ENCODE measurements at places on chromosomes 1 and 21.

- no peak for DNase-seq
Measured at GRCh38 chr1:40739455-40740008, 44.1 kb upstream of the KCNQ4 start.

- DNase-seq = peak; percentile 98
Measured at GRCh38 chr1:1013105-1013921, at the start of gene ISG15. Gene ISG15 (plus strand): TSS chr1:1013497. CDS start chr1:1013574, 77 bp downstream.

DNA sequence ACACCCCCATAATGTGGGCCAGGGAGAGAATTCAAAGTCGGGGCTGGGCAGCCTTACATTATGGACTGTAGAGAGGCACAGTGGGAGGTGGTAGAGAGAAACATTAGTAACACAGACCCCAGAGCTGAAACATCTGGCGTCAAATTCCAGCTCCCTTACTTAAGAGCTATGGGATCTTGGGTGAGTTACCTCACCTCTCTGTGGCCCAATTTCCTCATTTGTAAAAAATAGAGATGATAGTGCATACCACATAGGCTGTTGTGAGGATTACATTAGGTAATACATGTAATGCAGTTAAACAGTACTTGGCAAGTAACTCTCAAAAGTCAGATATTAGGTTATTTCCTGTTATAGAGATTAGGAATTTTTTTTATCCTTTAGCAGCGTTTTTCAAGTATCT, 160.5 kb upstream of the KIAA0040 start:
- DNase-seq = no peak

- peak; percentile 89 for DNase-seq
Measured at GRCh38 chr1:81799939-81800694, 617 bp upstream of the ADGRL2 start.

- no peak for DNase-seq
Measured at GRCh38 chr1:60458111-60458510, 384.5 kb upstream of the C1orf87 start.

- DNase-seq = peak; percentile 93
Measured at GRCh38 chr1:156623946-156624813, 5.0 kb downstream of the HAPLN2 start.

DNA sequence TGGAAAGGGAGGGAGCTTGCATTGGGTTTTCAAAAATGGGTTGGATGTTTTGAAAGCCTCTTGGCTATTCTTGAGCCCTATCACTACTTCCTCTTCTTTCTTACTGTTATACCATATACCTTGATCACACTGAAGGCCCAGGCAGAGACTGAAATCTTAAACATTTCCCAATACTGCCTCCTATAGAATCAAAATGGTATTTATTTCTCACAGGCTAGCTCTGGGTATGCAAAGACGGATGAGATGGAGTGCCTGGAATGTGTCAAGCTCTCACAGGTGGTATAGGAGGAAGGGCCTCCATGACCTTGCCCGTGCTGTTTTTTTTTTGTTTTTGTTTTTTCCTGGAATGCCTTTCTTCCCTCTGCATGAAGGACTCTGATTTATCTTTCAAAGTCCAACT, 268.4 kb upstream of the USP24 start:
- no peak for DNase-seq

GRCh38 chr1:51302746-51303145, 27.6 kb downstream of the TTC39A start:
- DNase-seq = no peak

DNA sequence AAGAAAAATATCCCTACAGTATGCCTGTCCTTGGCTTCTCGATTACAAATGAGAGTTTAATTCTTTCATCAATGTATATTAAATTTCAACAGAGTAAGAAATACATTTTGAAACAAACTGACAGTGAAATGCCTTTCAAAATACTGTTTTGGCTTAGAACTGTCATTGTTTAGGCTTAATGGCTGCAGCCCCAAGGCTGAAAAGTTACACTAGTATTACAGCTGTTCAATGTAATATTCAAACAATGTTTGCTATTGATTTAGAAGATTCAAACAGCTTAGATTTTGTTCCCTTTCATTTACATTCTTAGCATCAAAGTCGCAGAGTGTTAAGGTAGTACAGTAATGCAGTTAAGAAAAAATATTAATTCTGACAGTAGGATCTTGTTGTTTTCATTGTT, 882.9 kb upstream of the ADGRL2 start:
- DNase-seq = no peak

GRCh38 chr1:18876210-18876609, 16.8 kb upstream of the TAS1R2 start:
- DNase-seq = peak; percentile 84

DNA sequence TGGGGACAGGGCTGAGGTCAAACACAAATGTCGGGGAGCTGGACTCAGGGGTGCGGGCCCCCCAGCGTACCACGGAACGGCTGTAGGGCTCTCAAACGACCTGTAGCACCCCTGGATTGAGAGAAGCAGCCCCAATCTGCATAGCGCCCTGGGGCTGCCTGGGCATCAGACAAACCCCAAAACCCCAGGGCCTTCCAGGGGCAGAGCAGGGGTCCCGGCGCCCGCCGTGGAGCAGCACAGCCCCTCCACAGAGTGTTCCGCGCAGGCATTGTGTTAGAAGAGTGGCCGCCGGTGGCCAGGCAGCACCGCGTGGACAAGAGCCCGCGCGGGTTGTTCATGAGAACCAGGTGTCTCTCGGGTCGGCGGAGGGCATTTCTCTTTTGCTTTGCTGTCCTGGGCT, 64.2 kb upstream of the ARHGEF16 start:
- DNase-seq = no peak

GRCh38 chr1:158179301-158180041, 1.2 kb upstream of the CD1D start:
- peak; percentile 59 for DNase-seq

DNA sequence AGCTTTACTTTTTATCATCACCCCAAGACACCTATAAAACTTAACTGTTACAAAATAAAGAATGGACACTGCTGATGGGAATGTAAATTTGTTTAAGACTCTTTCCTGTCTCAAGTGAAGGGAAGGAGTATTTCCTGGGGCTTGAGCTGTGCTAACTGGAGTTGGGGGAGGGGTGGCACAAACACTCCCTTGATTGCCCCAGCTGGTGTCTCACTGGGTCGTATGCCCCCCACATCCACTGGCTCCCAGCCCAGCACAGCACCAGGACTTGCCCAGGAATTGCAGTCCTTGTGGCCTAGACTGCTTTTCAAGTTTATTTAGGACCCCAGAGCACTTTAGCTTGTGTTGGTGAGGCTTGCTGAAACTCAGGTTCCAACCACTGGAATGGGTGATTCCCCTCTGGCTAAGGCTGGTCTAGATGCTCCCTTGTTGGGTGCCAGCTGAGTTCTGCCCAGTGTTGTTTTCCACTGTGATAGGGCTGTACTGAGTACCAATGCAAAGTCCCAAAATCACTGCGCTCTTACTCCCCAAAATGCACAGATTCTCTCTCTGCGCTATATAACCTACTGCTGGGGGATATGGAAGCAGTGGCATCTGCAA, 49.1 kb upstream of the DR1 start:
- DNase-seq = no peak

DNA sequence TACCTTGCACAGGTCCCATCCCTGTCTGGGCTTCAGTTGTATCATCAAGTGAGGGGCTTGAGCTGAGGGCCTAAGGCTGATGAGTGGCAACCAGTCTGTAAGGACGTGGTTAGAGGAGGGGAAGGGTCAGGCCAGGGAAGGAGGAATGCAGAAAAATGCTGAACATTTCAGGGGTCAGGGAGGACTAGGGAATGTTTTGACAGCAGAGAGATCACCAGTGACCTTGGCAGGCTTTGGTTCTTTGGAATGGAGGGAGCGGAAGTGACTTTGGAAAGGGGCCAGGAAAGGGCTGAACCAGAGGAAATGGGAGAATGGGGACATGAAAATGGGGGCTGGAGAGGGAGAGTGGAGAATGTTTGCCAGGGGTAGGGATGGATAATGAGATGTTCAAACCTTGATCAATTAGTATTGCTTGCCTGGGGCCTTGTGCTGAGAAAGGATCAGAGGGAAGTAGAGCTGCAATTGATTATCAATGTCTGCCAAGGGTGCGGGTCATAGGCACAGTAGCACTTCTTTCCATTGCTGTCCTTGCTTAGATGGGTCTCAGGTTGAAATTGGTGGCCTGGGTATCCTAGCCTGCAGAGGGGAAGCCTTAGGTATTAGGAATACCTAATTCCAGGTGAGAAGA, 7.4 kb downstream of the LDLRAP1 start:
- no peak for DNase-seq

GRCh38 chr1:165381745-165382505, 25.4 kb upstream of the LMX1A start:
- DNase-seq = no peak

DNA sequence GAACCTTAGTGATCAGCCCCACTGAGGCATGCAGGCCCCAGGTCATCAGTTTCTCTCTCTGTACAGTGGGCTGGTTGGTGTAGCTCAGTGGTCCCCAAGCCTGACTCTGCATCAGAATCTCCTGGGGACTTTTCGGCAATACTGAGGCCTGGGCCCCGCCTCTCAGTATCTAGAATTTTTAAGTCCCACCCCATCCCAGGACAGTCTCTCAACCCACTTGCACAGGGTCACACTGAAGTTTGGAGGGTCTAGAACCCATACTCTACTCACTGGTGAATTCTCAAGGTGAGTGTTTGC, 216.4 kb downstream of the MATN1 start:
- no peak for DNase-seq

DNA sequence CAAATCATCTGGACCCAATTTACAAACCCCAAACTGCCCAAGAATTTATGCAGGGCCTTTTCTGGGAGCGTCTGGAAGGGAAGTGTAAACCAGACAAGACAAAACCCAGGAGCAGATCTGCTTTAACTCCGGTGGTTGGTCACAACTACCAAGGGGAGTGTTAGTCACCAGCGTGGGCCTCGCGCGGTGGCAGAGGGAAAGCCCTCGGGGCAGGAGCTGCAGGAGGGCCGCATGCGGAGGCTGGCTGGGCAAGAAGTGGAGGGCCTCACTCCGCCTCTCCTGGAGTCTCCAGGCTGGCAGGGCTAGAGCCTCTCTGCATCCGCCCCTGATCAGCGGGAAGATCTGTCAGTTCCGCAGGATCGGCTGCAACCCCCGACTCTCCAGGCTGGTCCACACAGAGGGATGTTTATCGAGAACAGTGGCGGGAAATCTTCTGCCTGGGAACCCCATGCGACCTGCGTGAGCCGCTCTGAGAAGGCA, 2.0 kb downstream of the COL24A1 start:
- peak; percentile 87 for DNase-seq

- no peak for DNase-seq
Measured at GRCh38 chr1:59046134-59046533, 250.8 kb upstream of the FGGY start.

DNA sequence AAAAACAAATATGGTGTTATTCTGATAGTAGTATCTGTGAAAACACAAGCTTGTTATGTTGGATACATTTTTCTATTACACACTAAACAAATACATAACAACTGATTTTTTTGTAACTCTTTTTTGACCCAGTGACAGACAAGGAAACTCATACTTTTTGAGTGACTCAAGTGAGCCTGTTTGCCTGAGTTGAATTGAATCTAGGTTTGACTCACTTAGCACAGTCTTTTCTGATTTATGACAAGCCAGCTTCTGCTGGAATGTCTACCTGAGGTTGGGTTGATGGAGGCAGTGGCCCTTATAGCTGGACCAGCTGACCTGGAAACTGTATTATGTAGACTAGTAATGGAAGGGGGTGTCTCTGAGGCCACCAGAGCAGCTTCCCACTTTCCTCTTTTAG, 4.2 kb upstream of the CLCA4 start:
- no peak for DNase-seq

- peak; percentile 98 for DNase-seq
Measured at GRCh38 chr1:117366177-117367045, 838 bp upstream of the MAN1A2 start.

DNA sequence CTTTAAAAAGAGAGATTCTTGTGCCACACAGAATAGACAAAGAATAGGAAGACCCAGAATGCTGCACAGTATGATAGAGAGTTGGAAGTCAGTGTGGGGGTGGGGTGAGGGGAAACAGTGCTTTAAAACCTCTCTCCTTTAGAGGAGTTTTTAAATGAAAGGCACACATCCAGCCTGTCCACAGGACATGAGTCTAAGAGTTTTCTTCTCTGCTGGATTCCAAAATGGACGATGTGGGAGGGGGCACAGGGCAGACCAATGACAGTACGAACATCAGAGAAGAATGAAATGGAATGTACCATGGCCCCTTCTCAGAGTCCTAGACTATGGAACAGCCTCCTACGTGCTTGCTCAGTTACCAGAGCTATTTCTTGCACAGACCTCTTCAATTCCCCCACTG, 458.2 kb upstream of the DAB1 start:
- DNase-seq = no peak

GRCh38 chr1:34470401-34470800, 284.4 kb upstream of the GJB5 start:
- no peak for DNase-seq

DNA sequence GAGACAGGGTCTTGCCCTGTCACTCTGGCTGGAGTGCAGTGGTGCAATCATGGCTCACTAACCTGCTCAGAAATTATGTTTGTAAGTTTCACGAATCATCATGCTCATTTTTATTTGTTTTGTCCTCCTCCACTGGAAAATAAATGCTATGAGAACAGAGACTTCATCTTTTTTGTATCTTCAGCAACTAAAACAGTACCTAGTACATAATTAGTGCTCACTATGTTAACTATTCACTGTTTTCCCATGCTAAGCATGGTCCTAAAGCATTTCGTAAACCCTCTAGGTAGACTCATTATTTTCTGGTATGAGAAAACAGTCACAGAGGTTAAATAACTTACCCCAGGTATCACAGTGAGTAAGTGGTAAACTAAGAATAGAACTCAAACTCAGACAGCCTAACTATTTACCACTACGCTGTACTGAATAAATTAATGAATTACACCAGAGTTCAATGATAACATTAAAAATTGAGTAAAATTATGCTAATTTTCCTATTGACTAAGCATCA, 118.4 kb downstream of the RERE start:
- no peak for DNase-seq

DNA sequence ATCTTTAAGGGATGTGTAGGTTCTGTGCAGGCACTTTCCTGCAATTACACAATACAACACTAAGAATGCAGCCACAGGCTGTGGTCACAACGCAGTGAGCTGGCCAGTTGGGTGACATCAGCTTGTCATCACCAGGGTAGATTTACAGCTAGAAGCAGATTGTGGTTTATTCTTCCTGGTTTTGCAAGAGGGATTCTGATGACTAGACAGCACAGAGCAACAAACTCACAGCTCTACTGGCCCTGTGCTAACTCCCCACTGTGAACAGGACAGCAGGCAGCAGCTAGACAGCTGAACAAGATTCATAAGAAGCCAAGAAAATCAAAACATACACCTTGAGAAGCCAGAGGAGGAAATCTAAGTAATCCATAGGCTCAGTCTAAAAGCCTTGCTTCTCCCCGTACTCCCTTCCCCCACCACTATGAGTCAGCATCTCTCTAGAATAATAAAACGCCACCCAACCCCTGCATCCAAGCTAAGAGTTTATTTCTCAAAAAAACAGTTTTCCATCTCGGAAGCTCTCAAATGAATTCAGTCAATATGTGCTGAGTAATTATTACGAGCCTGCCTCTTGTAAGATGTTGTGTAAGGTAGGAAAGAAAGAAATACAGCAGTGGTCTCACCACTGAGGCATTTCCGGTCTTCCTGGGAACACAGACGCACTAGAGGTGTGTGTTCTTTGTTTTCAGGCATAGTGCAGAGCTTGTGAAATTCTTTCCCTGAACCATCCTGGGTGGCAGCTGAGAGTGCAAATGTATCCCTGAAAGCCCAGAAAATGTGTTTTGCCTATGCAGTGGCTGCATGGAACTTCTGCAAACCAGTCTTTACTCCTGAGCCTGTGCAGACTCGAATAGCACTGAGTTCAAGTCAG, 162.8 kb downstream of the NTPCR start:
- DNase-seq = peak; percentile 64

Data from osteoblast (primary cell).